ENCODE measurements at places on chromosomes 3 and 15.

GRCh38 chr3:141575879-141576743, 89.3 kb downstream of the RASA2 start:
- peak; percentile 32 for DNase-seq

DNA sequence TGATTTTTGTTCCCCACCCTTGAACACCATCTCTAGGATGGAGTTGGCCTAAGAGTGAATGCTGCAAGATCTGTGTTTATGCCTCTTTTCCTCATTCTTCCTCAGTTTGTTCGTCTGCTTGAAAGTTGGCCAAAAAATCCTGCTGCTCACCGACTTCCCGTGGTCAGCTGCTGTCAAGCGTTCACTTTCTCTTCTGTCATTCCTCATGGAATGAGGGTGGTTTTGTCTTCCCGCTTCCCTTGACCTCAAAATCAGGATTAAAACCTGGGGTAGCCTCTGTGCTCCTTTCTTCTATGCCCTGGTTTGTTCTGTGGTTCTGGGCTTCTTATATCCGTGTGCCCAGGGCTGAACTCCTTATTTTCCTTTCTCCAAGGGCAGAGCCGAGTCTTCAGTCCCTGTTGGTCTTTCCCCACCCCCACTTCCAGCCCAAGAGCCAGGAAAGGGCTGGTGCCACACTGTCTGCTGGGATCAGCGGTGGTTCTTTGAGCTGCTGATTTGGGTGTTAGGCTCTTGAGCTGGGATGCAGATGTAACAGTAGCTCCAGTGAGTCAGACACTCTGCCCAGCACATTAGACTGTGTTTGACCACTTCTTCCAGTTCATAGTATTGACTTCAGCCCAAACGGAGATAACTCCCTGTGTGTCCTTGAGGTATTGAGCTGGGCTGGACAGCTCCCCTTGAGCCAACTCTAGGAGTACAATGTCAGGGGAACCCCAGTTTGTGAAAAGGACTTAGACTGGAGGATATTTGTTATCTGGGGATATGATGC, 2.3 kb downstream of the SERF2 start:
- DNase-seq: no peak

DNA sequence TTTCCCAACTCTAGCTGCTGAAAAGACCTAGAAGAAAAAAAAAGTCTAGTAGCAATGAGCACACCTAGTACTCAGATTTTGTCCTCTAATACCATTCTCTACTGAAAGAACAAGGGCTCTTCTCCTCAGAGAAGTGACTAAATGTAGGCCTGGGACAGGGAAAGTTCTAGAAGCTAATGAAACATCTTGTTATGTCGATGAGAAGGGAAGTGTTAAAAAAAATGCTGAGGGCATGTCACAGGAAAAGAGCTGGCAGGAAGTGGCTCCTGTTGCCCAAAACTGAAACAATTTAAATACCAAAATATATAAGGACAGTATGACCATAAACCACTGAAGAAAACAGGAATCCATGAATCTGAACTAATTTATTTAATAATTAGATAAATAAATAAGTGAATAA, 581.4 kb upstream of the TBL1XR1 start:
- DNase-seq: peak; percentile 47

DNA sequence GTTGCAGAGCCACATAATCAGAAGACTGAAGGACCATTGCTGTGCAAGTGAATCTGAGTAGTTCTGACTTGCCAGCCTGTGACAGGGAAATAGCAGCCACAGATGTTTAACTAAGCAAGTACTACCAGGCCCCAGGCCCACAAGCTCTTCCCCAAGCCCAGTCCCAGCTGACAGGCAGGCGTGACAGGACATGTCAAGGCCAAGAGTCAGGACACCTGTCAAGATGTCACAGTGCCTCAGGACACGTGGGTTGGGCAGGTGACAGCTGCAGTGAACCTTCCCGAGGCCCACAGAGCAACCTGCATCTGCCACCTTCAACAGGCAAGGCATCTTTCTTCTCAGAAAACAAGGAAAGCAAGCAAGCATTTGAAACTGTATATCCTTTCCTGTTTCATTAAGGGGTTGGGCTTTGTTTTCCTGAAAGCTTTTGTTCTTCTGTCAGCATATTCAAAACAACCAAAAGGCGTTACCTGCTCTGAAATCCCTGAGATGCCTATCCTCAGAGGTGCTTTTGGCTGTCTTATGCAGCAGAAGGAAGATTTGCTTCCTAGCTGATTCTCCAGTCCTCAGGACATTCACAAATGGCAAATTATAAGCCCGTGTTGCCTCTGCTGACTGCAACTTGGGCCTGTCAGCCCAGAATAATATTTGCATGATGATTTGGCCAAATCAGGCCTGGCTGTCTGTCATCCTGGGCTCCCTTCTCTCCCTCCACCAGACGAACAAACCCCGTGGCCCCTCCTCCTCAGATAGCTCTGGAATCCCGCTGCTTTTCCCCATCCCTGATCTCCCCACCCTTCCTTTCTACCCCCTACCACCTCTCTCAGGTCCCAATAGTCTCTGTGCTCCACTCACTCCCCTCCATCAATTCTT, 171.8 kb upstream of the WNT5A start:
- DNase-seq: no peak

DNA sequence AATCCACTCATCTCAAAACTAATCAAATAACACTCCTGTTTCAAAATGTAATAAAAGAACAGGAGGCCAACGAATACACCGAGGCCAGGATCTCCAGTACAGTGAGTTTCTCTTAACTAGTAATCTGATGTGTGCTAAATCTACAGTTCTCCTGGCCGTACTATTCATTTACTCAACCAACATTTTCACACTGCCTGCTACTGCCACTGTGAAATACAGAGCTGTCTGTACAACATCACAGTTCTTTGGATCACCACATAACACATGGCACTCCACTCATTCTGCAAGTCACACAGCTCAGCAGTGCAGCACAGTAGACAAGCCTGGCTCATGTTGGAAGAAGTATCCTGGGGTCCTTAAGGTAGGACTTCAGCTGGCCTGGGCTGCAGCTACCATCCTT, 21.9 kb downstream of the RIOX2 start:
- no peak for DNase-seq

- no peak for DNase-seq
Observed at GRCh38 chr15:50943638-50944037, 35.2 kb downstream of the AP4E1 start.

DNA sequence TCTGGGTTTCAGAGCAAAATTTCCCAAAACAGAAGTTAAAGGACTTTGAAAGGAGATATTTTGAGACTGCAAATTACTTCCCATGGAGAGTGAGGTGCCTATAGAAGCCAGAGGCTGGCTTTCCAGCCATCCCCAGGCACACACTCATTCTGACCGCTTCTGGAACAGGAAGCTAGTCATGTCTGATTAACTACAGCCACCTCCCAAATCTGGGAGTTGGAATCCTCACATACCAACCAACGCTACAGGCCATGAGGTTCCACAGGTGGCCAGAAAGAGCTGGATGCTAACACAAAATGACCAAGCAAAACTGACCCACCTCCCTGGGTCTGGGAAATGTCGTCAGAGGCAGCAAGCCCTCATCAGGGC, 87.2 kb downstream of the SNRK start:
- no peak for DNase-seq

- no peak for DNase-seq
Observed at GRCh38 chr3:43113671-43114070, 7.8 kb upstream of the POMGNT2 start.

DNA sequence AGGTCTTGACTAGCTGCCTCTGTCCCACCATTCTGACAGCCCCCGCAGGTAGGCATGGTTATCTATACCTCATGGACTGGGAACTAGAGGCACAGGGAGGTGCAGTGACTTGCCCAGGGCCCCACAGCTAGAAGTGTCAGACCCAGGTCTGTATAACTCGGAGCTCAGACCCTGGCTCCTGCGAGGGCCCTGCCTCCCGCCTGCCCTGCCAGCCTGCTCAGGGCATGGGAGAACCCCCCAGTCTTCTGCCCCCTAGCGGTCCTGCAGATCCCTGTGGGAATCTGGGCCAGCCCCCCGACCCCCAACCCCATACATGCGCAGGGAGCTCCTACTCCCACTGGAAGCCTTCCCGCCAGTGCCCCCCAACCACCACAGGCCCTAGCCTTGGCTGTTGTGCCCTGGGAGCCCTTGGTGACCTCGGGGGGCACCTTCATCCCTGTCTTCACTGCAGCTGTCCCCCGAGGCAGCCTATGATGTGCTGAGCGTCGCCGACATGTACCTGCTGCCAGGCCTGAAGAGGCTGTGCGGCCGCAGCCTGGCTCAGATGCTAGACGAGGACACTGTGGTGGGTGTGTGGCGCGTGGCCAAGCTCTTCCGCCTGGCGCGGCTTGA, 6.9 kb downstream of the ABTB1 start:
- DNase-seq: no peak

GRCh38 chr3:178982137-178982536, 89.5 kb downstream of the ZMAT3 start:
- no peak for DNase-seq

DNA sequence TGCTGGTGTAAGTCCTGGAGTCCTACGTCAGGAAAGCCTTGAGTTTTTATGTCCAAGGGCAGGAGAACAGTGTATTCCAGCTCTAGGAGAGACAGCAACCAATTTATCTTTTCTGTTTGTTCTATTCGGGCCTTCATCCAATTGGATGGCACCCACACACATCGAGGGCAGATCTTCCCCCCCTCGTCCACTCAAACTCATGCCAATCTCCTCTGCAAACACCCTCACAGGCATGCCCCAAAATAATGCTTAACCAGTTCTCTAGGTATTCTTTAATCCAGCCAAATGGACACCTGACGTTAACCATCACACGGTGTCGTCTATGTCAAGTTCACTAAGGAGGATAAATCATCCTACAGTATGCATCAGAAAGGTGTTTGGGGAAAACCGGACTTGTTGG, 102.5 kb upstream of the TRPM1 start:
- DNase-seq: no peak

- DNase-seq: no peak
Observed at GRCh38 chr3:158766364-158766763, 34.1 kb upstream of the RARRES1 start.

GRCh38 chr15:74283368-74283767, 47.2 kb downstream of the CCDC33 start:
- DNase-seq: no peak

DNA sequence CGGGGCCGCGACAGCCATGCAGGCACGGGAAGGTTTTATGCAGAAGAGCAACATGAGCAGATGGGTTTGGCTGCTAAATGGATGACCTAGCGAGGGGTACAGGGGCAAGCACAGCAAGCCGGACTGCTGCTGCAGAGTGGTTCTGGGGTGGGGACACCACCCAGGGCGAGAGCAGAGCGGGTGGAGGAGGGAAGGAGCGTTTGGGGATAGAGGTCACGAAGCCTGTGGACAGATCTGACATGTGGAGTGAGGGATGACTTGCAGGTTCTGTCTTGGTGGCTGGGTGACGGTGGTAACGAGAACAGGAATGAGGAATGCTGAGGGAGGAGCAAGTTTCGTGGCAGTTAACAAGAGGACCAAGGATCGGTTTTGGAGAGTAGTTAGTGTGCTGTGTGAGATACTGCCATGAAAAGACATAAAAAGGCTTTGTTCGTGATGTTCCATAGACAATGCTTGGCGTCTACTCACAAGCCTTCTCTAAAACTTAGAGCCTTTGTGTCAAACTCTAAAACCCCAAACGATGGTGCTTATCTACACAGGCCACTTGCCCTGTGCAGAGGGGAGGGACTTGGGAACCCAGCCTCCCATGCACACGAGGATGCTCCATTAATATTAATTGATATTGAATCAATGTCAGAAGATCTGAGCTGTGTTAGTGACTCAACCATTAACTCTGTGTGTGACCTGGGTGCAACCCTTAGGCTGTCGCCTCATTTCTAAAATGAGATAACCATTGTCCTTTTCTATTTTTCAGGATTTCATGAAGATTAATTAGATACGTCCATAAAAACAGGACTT, 132.7 kb upstream of the SLC2A2 start:
- DNase-seq: no peak

DNA sequence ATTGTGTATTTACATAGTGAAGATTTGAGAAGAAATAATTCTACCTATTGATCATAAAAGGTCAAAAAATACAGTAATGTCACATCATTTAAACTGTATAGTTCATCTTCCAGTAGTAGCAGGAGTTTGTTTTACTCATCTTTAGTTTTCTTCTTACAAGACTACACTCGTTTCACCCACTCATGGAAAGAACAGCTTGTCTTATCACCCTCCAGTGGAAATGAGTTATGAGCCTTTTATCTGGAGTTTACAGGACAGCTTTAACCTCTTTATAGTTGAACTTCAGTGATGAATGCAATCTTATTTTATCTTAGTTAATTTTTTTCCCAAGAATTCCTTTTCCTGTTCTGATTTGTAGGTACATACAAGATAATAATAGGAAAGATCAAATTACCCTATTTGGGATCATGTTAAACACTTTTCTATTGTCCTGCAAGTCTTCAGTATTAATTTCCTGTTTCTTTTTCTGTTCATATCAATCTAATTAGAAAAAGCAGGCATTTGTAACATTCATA, 36.8 kb downstream of the RBMS3 start:
- DNase-seq: no peak

GRCh38 chr3:78889348-78889747, 878.5 kb downstream of the ROBO1 start:
- DNase-seq: no peak

DNA sequence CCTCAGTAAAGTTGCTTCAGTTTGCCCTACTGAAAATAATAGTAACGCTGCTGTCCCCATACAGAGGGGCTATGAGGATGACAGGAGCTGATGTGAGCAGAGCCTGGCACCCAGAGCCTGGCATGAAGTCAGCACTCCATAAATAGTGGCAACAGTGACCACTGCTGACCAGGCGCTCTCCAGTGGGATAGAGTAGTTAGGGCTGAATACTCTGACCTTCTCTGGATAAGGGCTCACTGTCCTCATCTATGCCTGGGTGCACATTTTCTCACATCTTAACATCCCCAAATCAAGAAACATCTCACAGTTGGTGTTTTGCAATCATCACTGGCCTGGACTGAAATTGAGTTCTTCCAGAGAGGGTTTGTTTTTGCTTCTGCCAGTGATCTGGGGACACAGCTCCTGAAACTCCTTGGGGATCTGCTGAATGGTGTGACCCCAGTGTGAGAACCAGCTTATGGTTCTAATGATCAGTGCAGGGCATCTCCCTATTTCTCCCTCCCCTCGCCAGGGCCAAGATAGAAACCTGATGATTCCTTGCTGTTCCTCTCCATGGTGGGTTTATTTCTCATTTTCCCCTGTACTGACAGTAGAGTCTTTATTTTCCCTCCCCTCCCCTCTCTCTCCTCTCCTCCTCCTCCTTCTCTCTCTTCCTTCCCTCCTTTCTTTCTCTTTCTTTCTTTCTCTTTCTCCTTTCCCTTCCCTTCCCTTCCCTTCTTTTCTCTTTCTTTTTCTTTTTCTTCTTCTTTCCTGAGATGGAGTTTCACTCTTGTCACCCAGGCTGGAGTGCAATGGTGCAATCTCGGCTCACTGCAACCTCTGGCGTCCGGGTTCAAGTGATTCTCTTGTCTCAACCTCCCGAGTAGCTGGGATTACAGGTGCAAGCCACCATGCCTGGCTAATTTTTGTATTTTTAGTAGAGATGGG, 3.5 kb upstream of the PCSK6 start:
- no peak for DNase-seq

- DNase-seq: no peak
Observed at GRCh38 chr3:120928991-120929390, 21.0 kb downstream of the STXBP5L start.

DNA sequence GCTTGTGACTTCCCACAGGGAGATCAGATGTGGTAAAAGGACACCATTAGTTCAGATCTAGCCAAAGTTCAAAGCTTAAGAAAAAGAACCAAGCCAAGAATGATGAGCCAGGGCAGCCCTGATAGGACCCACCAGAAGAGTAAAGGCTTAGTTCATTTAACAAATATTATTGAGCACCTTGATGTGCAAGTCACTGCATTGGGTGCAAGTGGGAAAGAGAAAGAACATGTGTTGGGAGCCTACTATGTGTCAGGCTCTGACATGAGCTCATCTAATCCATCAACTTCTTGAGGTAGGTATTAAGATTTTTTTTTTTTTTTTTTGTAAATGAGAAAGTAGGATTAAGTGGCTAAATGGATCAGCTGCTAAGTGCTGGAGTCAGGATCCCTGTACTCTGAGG, 53.4 kb upstream of the PIAS1 start:
- DNase-seq: no peak

Measured in CD4-positive, alpha-beta T cell treated with Interleukin-10 for 1 hour (primary cell).